ENCODE measurements at places on chromosomes 2 and 18.
A peak's percentile ranks its signal among the peaks of the same experiment; 100 is the strongest.

- no peak for DNase-seq
Measured at GRCh38 chr18:72201032-72201431, 343.1 kb downstream of the CBLN2 start.

GRCh38 chr2:181680055-181680936 is at the start of gene NEUROD1:
Gene NEUROD1 (minus strand): TSS chr2:181680517. CDS start chr2:181678860, 1,657 bp downstream.
- DNase-seq, result no peak

DNA sequence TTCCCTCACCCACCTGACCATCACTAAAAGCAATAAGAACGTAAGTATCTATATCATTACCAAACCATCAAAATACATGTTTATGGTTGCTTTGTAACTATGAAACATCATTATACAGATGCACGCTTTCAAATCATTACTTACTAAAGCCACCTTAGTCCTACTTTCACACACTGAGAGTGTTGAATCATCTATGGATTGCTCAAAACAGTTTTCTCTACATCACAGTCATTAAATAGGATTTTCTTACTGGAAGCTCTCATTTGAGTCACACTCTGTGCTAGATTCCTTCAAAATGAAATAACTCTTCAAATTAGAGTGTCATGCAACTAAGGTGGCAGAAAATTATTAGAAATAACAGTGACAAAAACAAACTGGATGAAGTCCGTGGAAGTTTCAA is 878.4 kb downstream of the CPS1 start:
- DNase-seq, result no peak

GRCh38 chr2:198127627-198128026 is 323.2 kb downstream of the PLCL1 start:
- DNase-seq, result peak; percentile 30

DNA sequence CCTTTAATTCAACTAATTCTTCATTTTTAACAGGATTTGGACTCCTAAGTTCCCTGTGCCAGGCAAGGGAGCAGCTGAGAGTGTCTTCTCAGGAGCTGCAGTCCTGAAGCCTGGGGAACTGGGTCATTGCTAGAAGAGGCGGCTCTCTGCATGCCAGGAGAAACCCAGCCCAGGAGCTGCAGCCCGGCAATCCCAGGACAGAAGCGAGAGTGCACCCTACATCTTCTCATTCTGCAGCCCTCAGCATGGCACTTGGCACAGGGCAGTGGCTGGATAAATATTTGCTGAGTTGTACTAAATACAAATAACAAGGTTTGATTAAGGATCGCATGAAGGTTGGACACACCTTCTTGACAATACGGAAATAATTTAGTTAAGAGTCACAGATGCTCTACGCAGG is 244.9 kb upstream of the PXDN start:
- DNase-seq, result no peak
